HFF-Myc (cell line): ENCODE measurements at places on chromosomes 12 and 14.

GRCh38 chr14:66117600-66117999 is 368.6 kb upstream of the CCDC196 start:
- no peak for DNase-seq

GRCh38 chr12:627863-628741 is 35.1 kb downstream of the NINJ2 start:
- no peak for DNase-seq

GRCh38 chr12:40241741-40242140 is 16.9 kb downstream of the LRRK2 start:
- DNase-seq = no peak

GRCh38 chr12:23964812-23965211 is 15.3 kb upstream of the SOX5 start:
- no peak for DNase-seq

DNA sequence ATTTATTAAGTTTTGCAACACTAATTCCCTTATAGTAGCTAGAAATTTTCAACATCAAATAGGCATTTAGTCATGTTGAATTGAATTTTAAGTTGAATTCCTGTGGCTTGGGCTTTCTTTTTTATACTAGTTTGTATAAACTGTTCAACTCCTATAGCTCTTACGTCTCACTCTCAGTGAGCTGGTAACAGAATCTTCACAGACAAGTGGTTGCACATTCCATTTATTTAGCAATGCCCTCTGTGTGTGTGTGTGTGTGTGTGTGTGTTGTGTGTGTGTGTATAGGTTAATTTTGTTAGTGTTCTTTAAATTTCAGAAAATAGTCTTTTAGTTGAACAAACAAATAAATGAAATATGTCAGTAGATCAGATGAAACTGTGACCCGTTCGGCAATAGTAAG is 425.0 kb downstream of the NPAS3 start:
- DNase-seq = no peak

GRCh38 chr14:64450255-64450654 is 15.0 kb upstream of the AKAP5 start:
- DNase-seq = no peak

DNA sequence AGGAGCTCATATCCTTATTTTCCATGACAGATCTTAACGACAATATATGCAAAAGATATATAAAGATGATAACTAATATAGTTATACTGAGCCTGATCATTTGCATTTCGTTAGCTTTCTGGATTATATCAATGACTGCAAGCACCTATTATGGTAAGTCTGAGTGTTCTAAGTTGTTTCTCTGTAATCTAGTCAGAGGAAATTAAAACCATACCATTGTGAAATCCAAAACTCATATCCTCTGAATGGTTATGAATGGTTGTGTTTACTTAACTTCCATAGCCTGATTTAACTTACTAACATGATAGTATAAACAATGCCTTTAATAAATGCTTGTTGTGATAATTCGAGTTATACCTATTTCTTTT is 760 bp downstream of the TMEM19 start:
- DNase-seq = no peak
